ENCODE measurements at places on chromosomes 11 and 22. TPM values are rescaled to one million over a fixed set of nuclear protein-coding genes. Genes with fewer than 3 reads are reported as not detected.

Gene NCAM1
- polyA plus RNA-seq = 106 TPM

GRCh38 chr11:60310407-60310998 is 16.6 kb upstream of the MS4A6E start:
- DNase-seq = peak; percentile 7

DNA sequence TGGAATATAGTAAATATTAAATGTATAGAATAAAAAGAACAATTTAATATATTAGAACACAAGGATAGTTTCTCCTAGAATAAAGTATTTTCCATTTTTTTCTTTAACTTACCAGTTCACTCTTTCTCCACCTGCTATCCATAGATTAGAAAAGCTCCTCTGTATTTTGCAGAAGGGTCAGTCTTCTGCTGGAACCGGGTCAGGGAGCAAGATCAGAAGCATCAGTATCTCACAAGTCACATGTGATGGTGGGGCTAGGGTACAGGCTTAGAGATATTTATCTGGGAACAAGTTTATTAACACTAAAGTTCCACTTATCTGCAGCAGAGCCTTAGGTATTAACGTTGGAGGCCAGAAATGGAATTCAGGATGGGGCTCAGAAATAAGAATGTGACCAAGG is 17.3 kb upstream of the OR52A1 start:
- DNase-seq = no peak

- no peak for DNase-seq
Observed at GRCh38 chr11:70736937-70737640, 338.8 kb downstream of the CTTN start.

DNA sequence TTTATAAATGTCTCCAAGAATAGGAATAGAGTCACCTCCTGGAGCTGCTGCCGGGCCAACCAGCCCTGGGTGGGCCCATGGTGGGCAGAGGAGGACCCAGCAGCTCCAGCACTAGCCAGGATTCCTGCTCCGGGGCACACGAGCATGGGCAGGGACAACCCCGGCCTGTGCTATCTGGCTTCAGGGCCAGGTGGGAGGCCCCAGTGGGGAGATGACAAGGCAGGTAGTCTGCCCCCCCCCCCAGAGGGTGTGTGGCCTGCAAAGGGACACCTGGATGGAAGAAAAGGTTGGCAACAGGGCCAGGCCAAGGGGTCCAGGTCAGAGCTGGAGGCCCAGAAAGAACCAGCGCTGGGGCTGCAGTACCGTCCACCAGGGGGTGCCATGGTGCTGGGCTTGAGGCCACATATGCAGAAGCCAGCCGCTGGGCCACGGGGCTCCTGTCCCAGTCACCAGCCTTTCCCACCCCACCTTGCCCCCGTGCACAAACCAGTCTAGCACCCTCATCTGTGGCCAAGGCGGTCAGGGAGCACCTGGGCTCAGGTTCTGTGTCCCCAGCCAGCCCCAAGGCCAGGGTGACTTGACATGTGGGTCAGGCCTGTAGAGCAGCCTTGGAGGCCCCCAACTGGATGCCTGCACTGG is 3.4 kb downstream of the TSPAN32 start:
- DNase-seq = peak; percentile 86

- DNase-seq = no peak
Observed at GRCh38 chr11:85040166-85040565, 587.0 kb downstream of the DLG2 start.

DNA sequence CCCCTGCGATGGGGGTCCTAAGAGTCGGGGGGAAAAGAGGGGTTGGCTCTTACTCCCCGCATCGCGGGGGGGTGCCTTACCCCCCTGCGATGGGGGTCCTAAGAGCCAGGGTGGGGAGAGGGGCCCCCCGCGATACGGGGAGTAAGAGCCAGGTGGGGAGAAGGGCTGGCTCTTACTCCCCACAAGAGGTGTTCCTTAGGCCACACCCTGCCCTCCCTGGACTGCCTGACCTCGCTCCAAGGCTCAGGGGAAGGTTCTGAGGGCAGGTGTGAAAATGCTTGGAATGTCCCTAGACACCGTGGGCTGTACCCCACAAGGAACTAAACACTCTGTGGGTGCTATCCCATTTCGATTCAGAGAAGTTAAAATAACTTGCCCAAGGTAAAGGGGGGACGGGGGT is 7.8 kb downstream of the UNC93B1 start:
- no peak for DNase-seq

Measured in muscle of back (tissue), 13 donors.